Naive thymus-derived CD8-positive, alpha-beta T cell (primary cell): ENCODE measurements at places on chromosomes 1 and 21.

DNA sequence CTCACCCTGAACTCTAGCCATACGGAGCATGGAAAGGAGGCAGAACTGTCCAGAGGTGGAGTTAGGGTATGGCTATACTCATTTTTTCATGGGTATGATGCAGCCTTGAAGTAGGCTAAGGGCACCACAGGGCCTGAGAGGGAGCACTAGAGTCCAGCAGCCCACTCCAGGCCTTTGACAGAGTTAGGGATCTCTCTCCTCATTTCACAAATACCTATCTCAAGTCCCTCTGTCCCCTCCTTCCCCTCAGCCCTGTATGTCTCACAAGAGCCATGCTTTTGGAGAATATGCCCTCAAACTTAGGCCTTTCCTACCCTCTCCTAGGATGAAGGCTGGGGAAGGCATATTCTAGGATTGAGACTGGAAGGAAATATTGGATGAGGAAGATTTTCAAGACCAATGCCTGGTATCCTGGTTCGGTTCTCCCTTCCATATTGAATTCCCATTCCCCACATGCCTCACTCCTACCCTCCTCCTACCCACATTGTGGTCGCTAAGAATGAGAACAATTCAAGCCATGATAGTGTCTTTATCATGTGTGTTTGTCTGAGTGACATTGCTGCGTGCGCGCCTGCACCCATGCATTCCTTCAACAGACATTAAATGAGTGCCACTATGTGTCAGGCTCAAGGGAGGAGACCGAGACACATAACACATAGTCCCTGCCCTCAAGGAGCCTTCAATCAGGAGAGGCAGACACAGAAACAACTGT lies 2.6 kb upstream of the NECTIN4 start:
- DNase-seq: no peak

GRCh38 chr1:30777060-30777903 lies 19.7 kb upstream of the LAPTM5 start:
- DNase-seq: no peak

DNA sequence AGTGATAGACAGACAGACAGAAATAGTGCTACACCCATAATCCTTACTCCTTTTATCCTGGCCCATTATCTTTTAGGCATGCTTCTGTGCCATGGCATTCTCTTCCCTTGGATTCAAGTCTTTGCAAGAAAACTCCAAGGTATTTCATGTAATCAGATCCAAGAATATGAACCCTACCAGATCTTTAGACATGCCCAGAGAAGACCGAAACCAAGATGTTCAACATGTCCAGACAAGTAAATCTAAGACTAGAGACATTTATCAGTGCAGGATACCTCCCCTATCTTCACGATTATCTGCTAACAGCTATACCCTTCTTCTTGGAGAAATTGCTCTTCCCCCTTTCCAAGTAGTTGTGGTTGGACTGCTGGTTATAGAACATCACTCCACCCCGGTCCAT lies 11.8 kb upstream of the C1orf141 start:
- no peak for DNase-seq

- DNase-seq: no peak
Measured at GRCh38 chr1:54850069-54850730, 36.8 kb downstream of the DHCR24 start.

DNA sequence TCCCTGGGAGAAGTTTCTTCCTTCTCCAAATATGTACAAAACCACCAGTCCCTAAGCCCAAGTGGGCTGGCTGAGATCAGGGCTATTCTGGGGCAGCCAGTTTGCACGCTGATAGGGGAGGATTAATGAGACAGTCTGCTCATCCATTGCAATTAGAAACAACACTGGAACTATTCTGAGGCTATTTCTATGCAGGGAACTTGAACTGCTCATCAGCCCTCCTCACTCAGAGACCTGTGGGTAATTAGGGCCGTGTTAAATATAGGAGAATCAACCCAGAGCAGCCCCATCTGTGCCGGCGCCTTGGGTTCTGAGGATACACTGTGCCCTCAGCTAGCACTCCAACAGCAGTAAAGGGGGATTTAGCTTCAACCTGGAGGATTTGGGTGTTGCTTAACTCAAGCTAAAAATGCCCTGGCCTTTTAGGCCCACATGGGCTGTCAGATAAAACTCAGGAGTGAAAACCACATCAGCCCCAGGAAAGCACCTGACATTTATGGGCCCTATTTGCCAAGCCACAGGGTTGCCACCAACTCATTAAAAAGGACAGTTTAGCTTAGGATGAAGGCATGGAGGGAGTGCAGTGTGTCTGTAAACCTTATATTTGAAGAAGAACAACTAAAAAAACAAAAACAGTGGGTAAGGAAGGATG lies 53.9 kb downstream of the DUSP10 start:
- DNase-seq: no peak

- no peak for DNase-seq
Measured at GRCh38 chr1:17215545-17215890, 10.6 kb downstream of the PADI1 start.

DNA sequence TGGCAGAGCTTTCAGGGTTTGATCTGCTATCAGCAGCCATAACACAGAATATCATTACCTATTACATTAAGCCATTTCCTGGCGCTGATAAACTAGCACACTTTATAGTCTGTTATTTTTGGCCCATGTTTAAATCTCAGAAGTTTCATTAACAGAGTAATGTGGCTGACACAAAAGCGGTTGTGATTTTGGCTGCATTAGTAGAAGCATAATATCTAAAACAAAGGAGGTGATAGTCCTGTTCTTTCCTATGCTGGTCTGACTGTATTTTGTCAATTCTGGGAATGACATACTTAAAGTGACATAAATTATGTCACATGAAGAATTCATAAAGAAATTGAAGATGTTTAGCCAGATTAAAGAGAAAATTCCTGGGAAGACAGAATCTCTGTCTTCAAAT lies 151.3 kb upstream of the KCND3 start:
- no peak for DNase-seq

DNA sequence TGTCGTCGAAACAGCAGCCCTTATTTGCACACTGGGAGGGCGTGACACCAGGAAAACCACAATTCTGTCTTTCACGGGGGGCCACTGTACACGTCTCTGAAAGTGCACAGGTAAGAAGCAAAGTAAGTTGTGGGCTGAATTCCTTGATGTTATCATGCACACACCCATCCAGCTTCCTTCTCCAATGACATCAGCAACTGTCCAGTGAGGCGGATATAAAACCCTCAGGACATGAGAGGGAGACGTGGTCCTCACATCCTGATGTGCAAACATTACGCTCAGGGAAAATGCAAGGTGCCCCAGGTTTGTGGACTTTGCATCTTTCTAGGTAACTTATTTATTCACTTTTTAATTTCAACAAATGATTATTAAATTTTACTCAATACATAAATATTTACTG lies 3.0 kb downstream of the TFF1 start:
- no peak for DNase-seq

- no peak for DNase-seq
Measured at GRCh38 chr21:45293726-45294401, 6.2 kb upstream of the POFUT2 start.

DNA sequence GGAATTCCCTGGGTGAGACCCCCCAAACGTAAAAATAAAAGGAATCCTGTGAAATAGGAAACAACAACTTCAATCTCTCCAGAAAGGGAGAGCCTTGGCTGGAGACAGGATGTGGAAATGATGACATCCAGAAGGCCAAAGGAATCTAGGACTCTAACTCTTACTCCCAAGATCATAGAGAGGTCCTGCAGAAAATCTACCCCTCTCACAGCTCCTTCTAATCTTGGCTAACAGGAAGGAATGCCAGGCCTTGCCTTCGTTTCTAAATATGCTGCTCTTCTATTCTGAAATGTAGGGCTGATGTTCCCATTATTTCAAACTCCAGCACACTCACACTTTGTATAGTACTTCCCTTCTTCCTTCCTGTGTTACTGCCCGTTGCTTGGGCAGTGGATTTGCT lies 40.7 kb downstream of the ARHGEF11 start:
- no peak for DNase-seq

DNA sequence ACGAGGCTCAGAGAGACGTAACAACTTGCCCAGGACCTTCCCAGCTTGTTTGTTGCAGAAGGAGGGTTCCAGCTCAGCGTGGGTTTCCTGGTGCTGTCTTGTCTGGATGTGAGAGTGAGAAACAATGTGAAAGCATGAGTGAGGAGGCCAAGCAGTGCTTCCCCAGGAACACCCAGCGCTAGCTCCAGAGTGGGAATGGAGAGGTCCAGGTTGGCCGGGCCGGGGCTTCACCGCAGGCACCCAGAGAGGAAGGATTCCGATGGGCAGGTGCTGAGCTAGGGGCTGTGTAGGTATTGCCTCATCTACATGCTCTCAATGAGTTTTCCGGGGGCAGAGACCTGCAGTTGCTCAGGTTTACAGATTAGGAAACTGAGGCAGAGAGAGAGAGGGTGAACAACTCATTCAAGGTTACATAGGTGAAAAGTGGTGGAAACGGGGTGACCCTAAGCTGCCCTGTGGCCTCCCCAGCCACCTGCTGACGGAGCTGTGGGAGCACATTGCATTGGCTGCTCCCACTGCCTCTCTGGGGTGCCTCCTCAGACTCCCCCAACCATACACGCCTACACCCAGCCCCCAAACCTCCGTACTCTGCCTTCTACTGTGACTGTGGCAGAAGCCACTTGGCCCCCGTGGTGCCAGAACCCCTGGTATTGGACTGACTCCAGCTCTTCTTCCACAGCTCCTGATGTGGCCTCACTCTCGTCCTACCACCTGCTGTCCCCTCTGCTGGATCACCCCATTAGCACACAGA lies 51.2 kb downstream of the B3GALT5 start:
- DNase-seq: no peak

GRCh38 chr1:196193896-196194559 lies 414.2 kb downstream of the KCNT2 start:
- no peak for DNase-seq

GRCh38 chr1:162704673-162705424 lies 72.6 kb downstream of the DDR2 start:
- DNase-seq: no peak

GRCh38 chr1:83889707-83890106 lies 109.2 kb downstream of the TTLL7 start:
- no peak for DNase-seq

DNA sequence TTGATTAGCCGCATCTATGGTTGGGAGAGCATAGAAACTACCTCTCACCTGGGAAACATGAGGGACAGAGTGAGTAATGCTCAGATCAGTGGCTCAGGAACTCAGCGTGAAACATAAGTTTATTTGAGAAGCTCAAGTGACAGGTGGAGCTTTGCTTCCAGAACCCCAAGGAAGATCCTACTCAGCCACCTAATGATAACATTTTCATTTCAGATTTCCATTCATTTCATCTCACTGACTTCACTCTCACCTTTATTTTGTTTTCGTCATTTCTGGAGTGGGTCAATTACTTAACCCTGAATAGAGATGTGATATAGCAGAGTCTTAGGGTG lies 145.5 kb upstream of the DUSP10 start:
- DNase-seq: no peak

- no peak for DNase-seq
Measured at GRCh38 chr1:157252473-157252872, 114.3 kb upstream of the ETV3 start.

DNA sequence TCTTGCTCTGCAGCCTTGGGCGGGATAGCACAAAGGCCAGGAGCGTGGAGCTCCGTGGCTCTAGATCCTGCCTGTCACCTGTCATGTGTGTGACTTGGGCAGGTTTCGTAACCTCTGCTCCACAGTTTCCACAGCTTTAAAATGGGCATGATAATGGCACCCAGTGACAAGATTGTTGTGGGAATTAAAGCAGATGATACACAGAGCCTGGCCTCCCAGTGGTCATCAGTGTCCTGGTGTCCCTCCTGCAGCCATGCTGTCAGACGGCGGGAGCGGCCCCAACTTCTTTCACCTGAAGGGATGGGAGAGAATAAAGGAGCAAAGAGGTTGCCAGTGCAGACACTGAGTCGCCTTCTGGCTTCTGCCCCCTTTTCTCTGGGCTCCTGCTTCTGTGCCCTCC lies 61.5 kb downstream of the SLC37A1 start:
- no peak for DNase-seq

DNA sequence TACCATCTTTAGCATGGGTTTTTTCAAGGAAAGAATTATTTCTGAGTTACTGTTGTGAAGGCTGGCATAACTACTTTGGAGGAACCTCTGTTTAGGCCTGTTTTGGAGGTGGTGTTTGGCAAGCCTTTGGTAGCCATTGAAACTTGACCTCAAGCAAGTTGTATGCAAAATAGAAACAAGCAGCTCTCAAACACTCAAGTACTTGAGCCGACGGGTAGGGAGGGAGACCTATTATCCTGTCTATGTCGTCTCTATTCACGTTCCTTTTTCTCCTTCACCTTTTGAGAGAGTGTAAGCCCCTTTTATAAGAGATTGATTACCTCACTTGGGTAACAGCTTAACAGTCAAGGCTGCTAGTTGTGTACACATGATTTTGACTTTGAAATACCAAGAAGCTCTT lies 878.3 kb upstream of the CXADR start:
- DNase-seq: no peak

GRCh38 chr1:115757326-115757725 lies 11.2 kb downstream of the CASQ2 start:
- no peak for DNase-seq

DNA sequence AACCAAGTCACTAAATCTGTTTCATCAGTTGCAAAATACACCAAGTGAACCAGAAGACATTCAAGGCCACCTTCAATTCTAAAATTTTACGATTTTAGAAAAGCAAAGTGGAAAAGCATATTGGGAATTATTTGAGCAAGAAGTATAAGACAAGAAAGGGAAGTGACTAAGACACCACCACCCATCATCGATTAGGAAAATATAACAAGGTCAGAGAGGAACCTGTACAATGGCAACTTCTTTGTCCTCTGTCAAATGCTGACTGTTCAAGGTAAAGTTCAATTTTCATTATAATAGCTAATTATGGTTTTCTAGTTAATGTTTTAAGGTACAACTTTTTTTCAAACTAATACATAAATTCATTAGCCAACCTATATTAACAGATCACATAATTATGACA lies 10.8 kb downstream of the FRRS1 start:
- DNase-seq: no peak

GRCh38 chr1:81382561-81382960 lies 418.2 kb upstream of the ADGRL2 start:
- DNase-seq: no peak

GRCh38 chr1:116531917-116532316 lies 38.9 kb downstream of the CD58 start:
- no peak for DNase-seq

DNA sequence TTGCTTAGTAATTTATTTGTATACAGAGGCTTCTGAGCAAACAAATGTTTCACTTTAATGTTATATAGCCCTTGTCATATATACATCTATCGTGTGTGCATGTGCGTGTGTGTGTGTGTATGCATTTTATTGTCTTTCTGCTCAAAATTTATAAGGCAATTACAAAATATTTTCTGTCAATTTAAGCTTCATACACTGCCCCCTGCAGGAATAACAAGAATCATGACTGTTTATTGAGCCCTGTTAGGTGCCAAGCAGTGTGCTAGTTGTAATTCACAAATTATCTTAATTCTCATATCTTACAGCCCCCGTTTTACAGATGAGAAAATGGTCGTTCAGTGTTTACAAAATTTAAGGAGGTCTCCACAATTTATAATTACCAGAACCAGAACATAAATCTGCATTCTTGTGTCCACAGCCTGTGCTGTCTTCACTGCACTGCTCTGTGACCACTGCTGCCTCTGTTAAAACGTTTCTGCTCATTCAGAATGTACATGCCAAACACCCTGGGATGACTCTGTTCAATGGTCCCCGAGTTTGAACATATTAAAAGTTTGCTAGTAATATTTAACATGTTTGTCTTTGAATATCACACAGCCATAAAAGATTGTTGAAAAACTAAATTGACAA lies 181.3 kb downstream of the ATP6V1G3 start:
- DNase-seq: no peak

GRCh38 chr1:29650476-29650875 lies 414.2 kb downstream of the PTPRU start:
- no peak for DNase-seq
